ENCODE measurements at places on chromosomes 11 and 22. TPM values are rescaled to one million over a fixed set of nuclear protein-coding genes. Genes with fewer than 3 reads are reported as not detected.

C11orf42 gene
- polyA plus RNA-seq: not detected

BIK gene
- polyA plus RNA-seq: 11.4 TPM

CHORDC1 gene
- polyA plus RNA-seq: 14.0 TPM

RAB1B gene
- polyA plus RNA-seq: 129 TPM

MOGAT2 gene
- polyA plus RNA-seq: not detected

CHRM1 gene
- polyA plus RNA-seq: not detected

INS gene
- 3.3 TPM for polyA plus RNA-seq

C11orf52 gene
- 6.5 TPM for polyA plus RNA-seq

Data from esophagus (tissue), 2 donors.